ENCODE measurements at places on chromosomes 7 and 10. TPM values are rescaled to one million over a fixed set of nuclear protein-coding genes. Genes with fewer than 3 reads are reported as not detected.

The ZNF804B gene
- total RNA-seq = not detected

The DEPP1 gene
- total RNA-seq = 215 TPM

The CFAP43 gene
- total RNA-seq = not detected

The ANLN gene
- 2.7 TPM for total RNA-seq

The HOGA1 gene
- 6.6 TPM for total RNA-seq

The PLPP4 gene
- total RNA-seq = 1.9 TPM

The NUP42 gene
- 26.6 TPM for total RNA-seq

Data from omental fat pad (tissue), 4 donors.